ENCODE measurements at places on chromosomes 7 and 10.

DNA sequence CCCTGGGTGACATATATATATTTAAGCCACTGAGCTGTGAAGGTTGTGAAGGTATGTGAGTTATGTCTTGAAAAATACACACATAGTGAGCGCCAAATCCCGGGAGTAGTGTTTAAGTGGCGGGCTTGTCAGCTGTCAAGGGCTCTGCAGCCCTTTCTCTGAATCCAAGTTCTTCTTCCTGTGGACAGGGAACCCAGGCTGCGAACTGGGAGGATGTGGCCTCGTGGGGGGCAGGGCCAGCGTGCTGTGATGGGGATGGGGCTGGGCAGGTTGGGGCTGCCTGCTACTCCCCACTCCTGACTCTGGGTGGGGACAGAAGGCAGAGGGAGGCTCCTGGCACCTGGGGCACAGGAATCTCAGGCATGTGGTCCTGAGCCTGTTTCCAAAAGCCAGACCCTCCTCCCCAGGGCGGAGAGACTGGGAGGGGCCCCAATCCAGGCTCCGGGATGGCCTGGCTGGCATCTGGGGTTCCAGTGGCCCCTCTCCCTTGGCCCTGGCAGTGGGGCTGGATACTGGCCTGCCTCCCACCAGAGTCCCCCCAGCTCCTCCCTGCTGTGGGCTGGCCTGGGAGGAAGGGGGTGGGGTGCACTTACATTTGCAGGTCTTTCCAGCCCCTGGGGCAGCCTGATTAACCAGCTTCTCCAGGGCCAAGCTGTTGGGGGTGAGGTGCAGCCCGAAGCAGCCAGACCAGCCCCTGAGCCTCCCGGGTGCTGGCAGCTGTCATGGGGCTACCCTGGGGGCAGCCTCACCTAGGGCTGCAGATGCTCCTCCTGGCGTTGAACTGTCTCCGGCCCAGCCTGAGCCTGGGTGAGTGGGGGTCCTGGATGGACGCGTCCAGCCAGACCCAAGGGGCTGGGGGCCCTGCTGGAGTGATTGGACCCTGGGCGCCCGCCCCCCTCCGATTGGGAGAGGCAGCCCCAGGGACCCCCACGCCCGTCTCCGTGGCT is at the start of gene UPK3B:
Gene UPK3B, plus strand, starts transcription at position 622 of the 947 bp plus-strand sequence. Its CDS starts 101 bp downstream, at position 723.
- DNase-seq = no peak

DNA sequence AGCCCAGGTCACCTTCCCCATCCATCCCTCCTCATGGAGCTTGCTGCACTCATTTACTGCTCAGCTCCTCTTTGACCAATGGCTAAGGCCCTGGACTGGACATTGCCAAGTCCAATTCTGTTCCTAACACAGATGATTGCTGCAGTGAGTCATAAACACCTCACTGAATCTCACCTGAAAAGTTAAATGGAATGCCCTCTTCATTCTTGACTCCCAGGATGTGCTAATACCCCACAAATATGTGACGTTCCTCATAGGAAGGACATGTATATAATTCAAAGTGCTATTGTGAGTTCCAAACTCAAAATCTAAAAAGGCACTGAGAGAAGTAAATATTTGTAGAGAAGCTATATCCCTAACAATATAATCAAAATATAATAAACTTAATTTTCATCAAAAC is 73.5 kb upstream of the DLX6 start:
- no peak for DNase-seq

GRCh38 chr10:93452143-93452542 is 30.0 kb downstream of the MYOF start:
- no peak for DNase-seq

DNA sequence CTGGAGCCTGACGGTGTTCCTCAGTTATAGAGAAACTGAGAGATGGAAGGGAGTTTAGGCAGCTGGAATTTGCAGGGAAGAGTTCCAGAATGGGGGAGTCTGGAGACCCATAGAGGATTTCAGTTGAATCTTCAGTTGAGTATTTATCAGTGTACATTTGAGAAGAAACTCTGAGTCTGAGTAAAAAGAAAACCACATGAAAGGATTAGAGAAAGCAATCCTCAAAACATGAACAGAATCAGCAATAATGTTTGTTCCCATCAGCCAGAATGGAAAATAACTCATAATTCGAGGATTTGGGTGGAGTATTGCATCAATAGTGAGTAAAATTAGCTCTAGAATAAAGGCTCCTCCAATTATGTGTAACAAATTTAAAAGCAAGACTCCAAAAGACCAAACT is 130.0 kb upstream of the AHR start:
- DNase-seq = no peak

- DNase-seq = no peak
Measured at GRCh38 chr7:140263277-140263676, 86.5 kb upstream of the KDM7A start.

- DNase-seq = no peak
Measured at GRCh38 chr10:69898941-69899340, 97.2 kb downstream of the COL13A1 start.

DNA sequence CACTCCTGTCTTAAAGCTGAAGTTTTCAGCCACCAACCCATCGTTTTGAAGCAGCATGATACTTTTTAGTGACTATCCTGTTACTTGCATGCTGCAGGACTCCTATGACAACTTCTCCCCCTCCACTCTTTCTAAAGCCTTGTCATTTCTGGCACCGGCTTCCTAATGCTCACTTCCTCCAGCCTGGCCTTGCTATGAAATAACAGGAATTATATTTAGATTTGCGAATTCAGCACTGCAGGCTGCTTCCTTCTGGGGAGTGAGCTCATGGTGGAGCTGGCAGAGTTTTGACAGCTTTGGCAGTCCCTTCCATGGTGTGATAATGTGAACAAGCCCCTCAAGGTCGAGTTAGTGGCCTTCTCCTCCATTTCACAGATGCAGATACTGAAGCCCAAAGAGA is 13.4 kb downstream of the BLNK start:
- DNase-seq = no peak

DNA sequence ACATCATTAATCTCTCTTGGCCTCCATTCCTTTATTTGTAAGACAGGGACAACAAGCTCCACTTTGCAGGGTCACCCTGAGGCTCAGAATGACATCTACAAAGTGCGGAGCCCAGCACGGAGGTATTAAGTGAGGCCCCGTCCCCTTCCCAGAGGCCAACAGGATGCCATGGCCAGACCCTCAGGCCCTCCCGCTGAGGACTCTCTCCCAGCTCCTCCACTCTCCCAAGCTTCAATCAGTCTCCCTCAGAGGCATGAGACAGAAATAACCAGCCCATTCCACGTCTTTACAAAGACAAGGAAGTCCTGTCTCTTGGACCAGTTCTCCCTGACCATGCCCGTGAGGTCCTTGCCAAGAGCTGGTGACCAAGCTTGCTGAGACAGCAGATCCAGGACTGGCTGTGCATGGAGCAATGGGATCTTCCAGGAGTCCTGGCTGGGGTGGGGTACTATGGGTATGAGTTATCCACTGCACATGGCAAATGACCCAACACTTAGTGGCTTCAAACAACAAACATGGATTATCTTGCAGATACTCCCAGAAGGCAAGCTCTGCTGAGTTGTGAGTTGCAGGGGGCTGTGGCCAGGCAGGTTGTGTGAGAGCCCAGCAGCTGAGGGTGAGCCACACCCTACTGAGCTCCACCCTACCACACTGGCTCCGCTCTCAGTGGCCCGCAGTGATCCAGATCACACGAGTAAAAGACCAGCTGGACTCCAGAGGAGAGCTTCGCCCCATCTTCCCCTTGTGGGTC is 4.3 kb upstream of the PPIF start:
- DNase-seq = no peak

DNA sequence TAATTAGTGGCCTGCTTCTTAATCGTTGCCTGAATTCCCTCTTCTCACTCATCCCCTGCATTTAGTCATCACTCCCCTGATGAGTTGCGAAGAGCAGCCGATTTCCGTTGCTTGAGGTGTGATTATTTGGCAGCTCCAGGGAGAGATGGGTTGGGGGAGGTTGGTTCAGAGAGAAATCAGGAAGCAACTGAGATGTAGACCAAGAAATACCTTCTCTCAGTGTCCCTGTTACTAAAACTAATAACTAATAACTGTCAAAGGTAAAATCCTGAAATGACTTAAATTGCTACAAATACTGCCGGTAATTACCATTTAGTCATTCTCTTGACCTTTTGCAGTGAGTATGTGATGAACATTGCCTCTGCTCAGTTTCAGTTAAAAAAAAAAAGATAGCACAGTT is 76.9 kb downstream of the ELMO1 start:
- no peak for DNase-seq

DNA sequence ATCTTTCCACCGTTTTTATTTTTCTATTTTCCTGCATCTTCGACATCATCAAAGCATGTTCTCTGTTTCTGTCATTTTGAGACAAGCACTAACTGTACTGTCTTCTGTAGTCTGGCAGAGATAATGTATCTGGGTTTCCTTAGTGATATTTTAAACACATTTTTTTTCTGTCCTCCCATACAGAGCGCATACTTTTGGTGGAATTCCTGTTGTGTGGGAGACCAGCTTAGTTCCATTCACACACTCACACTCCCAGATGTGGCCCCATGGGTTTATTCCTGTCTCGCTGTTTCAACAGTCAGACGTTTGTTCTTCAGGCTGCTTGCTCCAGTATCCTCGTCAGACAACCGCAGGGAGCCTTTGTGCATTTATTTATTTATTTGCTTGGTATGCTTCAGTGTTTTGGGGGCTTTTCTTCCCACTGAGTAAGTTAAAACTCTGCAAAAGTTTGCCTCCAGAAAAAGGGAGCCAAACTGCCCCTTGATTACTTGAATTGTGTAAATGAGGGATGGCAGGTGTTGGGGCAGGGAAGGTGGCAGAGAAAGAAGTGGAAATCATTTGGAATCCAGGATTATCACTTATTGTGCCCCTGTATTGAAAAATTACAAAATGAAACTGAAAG is 456.8 kb upstream of the KLF6 start:
- DNase-seq = no peak

- no peak for DNase-seq
Measured at GRCh38 chr10:52965938-52966401, 193.4 kb upstream of the MBL2 start.

GRCh38 chr7:95766086-95766485 is 6.3 kb upstream of the DYNC1I1 start:
- no peak for DNase-seq

GRCh38 chr7:27151931-27152815 is at the start of gene HOXA3:
TSS of gene HOXA3 (minus strand) at chr7:27152583. CDS start at chr7:27110640, 41,943 bp downstream.
- no peak for DNase-seq

DNA sequence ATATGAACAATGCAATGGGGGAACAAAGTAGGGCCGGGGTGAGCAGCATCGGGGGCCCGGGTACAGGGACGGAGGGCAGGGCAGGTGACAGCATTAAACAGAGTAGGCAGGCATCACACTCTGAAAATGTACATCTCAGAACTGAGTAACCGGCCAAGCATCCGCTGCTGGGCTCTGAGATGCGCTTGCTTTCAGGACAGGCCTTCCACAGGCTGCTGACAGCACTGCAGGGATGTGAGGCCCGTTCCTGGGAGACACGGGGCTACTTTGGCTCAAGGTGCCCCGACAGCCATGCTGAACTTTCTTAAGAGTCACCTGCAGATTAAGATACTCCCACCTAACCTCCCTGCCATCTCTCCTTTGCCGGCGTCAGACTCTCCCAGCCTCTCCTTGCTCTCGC is 64.3 kb upstream of the FGFR2 start:
- DNase-seq = no peak

GRCh38 chr10:85606401-85606800 is 760.2 kb downstream of the GRID1 start:
- no peak for DNase-seq
